Esophagus squamous epithelium (tissue), 5 donors: ENCODE measurements at places on chromosomes 6 and 20. TPM values are rescaled to one million over a fixed set of nuclear protein-coding genes. Genes with fewer than 3 reads are reported as not detected.

CD93 gene
- 4.5 TPM for total RNA-seq

DNAAF9 gene
- total RNA-seq = 9.6 TPM

SLC25A27 gene
- 9.2 TPM for total RNA-seq

SLC17A9 gene
- total RNA-seq = 0.64 TPM

SLC52A3 gene
- total RNA-seq = 10.9 TPM

- no peak for DNase-seq
Measured at GRCh38 chr20:38961530-38962043, 557 bp upstream of the DHX35 start.

GRCh38 chr6:151740820-151741219 lies 66.7 kb upstream of the ESR1 start:
- DNase-seq = no peak

DNA sequence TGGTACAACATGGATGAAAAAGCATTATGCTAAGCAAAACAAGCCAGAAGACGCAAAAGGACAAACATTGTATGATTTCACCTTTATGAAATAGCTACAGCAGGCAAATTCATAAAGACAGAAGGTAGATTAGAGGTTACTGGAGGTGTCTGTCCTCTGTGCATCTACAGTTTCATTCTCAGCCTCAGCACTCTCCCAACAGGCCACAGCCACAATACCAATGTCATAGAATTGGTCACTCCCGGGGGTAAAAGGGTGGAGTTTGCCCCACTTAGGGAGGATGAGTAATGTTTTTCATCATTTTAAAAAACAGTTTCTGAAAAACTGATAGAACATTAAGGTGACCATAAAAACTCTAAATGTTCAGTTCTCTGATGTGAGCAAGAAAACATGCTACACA lies 17.2 kb upstream of the TMX4 start:
- no peak for DNase-seq

ADTRP gene
- total RNA-seq = 0.79 TPM

DNA sequence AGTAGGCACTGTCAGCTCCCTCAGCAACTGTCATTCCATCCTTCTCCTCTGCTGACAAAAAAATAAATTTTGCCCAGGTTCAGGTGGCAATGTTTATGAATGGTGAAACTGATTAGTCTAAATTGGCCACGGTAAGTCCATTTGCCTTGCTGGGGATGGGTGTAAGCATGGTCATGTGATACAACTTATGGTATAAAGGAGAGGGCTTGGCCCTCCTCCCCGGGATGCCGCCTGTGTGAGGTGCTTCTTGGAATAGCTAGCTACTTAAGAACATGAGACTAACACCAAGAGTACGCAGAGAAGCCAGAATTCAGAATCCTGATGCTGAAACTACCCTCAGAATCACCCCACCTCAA lies 94.4 kb upstream of the MAP7 start:
- DNase-seq = no peak

OARD1 gene
- total RNA-seq = 8.6 TPM

GRCh38 chr6:42120895-42121865 lies 21.2 kb downstream of the C6orf132 start:
- no peak for DNase-seq

LAMP5 gene
- not detected for total RNA-seq

GRCh38 chr6:55826941-55827340 lies 48.4 kb downstream of the BMP5 start:
- DNase-seq = no peak

ADGB gene
- not detected for total RNA-seq

GRCh38 chr20:45863543-45864470 lies 6.4 kb downstream of the ZSWIM3 start:
- DNase-seq = no peak

GRM1 gene
- not detected for total RNA-seq

ASXL1 gene
- 25.2 TPM for total RNA-seq

- no peak for DNase-seq
Measured at GRCh38 chr6:44676246-44676790, 288.8 kb downstream of the CDC5L start.

- DNase-seq = no peak
Measured at GRCh38 chr20:61052195-61052750, 199.8 kb upstream of the CDH4 start.

- DNase-seq = no peak
Measured at GRCh38 chr20:1857466-1857865, 37.7 kb upstream of the SIRPA start.

- no peak for DNase-seq
Measured at GRCh38 chr6:149717255-149717587, 680 bp downstream of the LATS1 start.

GRCh38 chr6:161139766-161140553 lies 133.9 kb downstream of the AGPAT4 start:
- DNase-seq = no peak

TRPC4AP gene
- 50.4 TPM for total RNA-seq

- no peak for DNase-seq
Measured at GRCh38 chr20:24542721-24543120, 73.3 kb downstream of the SYNDIG1 start.

- DNase-seq = no peak
Measured at GRCh38 chr20:46014517-46015396, 6.0 kb downstream of the MMP9 start.

- DNase-seq = no peak
Measured at GRCh38 chr6:109978174-109979032, at the start of gene GPR6. Gene GPR6, plus strand, starts transcription at chr6:109978311. Its CDS starts 802 bp downstream, at chr6:109979113.

GNAS-AS1 gene
- total RNA-seq = 0.34 TPM

DNA sequence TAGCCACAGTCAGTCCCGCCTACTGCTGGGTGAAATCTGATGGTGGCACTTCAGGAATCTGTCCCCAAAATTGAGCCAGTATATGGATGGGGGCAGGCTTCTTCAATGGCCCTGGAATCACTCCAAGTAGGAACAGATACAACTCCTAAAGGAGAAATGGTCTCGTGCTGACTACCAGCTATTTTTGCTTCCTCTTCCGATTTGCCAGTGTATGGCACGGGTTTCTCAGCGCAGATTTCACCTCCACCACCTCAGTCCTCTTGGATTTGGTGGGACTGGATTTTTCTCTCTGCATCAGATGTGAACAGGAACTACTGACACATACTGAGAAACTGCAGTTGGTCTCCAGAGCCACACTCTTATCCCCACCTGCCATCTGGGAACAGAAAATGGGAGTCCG lies 27.2 kb downstream of the PNPLA1 start:
- no peak for DNase-seq

ZNF391 gene
- 0.68 TPM for total RNA-seq

BIRC7 gene
- 0.57 TPM for total RNA-seq

TREM2 gene
- 0.70 TPM for total RNA-seq

- no peak for DNase-seq
Measured at GRCh38 chr20:37393863-37394542, 48.1 kb downstream of the SRC start.

RIPOR2 gene
- 4.2 TPM for total RNA-seq

GRCh38 chr6:158677906-158678578 lies 28.2 kb downstream of the SYTL3 start:
- no peak for DNase-seq

- DNase-seq = no peak
Measured at GRCh38 chr20:57065646-57066045, 200.8 kb downstream of the BMP7 start.

CRISP3 gene
- 74.0 TPM for total RNA-seq

PDE7B gene
- 0.08 TPM for total RNA-seq

DNA sequence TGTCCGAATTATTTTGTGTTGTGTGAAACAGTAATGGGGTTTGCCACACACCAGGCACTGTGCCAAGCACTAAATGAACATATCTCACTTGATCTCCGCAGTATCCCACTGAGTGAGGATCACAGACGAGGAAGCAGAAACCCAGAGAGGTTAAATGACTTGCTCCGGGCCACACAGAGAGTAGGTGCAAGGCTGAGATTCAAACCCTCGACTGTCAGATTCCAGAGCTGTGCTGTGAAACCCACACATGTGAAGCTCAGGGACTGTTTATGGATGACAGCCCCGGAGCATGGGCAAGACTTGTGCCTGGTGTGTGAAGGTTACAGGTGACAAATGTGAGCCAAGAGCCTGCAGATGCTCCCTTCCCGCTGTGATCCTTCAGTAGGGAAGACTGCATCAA lies 87.8 kb upstream of the SIRPA start:
- DNase-seq = no peak

- DNase-seq = no peak
Measured at GRCh38 chr20:12916699-12917098, 92.1 kb upstream of the SPTLC3 start.

GRM4 gene
- not detected for total RNA-seq

SLC22A7 gene
- not detected for total RNA-seq

DNA sequence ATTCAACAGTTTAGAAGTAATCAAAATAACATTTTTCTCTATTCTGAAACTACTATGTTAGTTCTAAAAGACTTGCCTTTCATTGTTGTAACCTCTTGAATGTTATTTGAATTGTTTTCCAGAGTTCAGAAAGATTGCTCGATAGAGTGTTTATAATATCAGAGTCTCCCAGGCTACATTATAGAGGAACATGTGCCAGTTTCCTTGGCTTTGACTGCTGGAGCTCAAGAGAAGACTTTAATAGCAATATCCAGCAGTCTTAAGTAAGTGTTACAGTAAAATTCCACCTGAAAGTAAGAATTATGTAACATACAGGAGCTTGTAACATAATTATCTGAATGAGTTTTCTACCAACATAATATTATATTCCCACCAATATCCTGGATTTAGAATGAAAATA lies 991.8 kb upstream of the ADGRB3 start:
- no peak for DNase-seq

TAF4 gene
- 15.9 TPM for total RNA-seq
